ENCODE measurements at places on chromosomes 1 and 21.

DNA sequence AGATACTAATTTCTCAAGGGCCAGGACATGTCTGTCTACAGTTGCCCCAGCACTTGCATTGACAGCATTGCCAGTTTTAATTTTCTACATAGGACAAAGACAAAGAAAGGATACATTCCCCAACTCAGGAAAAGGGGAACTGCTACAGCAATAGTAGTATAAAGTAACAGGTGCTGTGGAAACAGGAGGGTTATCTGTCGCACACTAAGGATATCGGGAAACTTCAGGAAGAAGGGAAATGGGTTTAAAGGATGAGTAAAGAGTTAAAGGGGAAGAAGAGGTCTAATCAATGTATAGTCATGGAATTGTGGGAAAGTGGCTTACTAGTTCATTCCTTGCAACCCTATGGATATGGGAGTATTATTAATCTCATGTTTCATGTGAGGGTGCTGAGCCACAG lies 16.2 kb downstream of the SYNC start:
- no peak overlapping the region for H3K4me3 ChIP-seq
- H3K36me3 ChIP-seq: peaks cover 52% of the 10 kb centered on the region
- H3K27me3 ChIP-seq: no peaks in the 10 kb centered on the region

DNA sequence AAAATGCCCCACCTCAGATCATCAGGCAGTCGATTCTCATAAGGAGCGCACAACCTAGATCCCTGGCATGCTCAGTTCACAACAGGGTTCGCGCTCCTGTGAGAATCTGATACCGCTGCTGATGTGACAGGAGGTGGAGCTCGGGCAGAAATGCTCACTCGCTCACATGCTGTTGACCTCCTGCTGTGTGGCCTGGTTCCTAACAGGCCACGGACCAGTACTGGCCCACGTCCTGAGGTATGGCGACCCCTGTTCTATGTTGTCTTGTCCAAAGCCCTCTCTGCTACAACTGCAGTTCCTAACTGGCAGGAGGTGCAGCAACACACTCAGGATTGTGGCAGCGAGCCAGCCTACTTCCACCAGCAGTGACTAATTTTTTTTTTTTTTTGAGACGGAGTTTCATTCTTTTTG lies 70.6 kb downstream of the CLSTN1 start:
- H3K36me3 ChIP-seq: peaks cover 26% of the 10 kb centered on the region
- no peak overlapping the region for H3K27ac ChIP-seq
- no peak for DNase-seq
- no peaks in the 10 kb centered on the region for H3K27me3 ChIP-seq
- no peaks in the 10 kb centered on the region for H3K4me1 ChIP-seq
- no peak overlapping the region for H3K4me3 ChIP-seq

- no peaks in the 10 kb centered on the region for H3K36me3 ChIP-seq
- no peak overlapping the region for H3K27ac ChIP-seq
Measured at GRCh38 chr1:17944646-17945045, 163.0 kb upstream of the IGSF21 start.

GRCh38 chr1:184649451-184649888 lies 105.2 kb downstream of the EDEM3 start:
- H3K4me1 ChIP-seq: no peaks in the 10 kb centered on the region
- no peaks in the 10 kb centered on the region for H3K36me3 ChIP-seq
- H3K4me3 ChIP-seq: no peak overlapping the region
- no peak overlapping the region for H3K27ac ChIP-seq
- DNase-seq: no peak

DNA sequence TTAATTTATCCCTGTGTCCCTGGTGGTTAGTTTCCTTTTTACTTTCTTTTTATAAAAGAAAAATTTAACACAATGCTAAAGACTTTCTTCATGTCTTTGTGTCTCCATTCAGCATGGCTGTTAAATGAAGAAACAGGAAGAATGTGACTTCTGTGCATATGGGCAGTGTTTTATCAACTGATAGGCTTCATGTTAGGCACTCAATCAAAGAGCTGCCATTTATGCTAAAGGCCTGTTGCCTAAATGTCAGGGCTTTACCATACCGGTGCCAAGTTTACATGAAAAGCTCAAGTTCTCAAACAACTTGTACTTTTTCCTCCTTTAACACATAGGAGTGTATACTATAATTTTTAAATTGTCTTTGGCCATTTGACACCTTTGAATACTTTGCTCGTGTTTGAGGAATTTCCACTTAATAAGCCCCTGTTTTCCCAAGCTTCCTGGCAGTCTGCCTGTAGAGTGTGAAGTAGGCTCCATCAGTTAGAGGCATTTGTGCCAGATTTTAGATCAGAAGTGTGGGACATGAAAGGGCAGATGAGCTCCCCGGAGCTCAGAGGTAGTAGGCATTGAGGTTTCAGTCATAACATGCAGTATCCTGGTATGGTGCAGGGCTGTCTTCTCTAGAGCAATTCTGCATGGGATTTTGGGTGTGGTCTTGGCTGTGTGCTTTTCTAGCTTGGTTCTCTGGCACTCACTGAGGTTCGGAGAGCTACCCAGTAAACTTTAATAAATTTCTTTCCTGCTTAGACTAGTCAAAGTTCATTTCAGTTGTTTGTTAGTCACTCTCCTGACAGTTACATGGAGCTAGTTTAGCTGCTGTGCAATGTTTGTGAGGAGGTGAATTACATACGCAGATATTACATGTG lies 119.0 kb downstream of the LEPR start:
- DNase-seq: no peak
- no peaks in the 10 kb centered on the region for H3K27me3 ChIP-seq
- no peaks in the 10 kb centered on the region for H3K4me1 ChIP-seq
- no peaks in the 10 kb centered on the region for H3K36me3 ChIP-seq
- no peak overlapping the region for H3K4me3 ChIP-seq
- no peak overlapping the region for H3K27ac ChIP-seq

DNA sequence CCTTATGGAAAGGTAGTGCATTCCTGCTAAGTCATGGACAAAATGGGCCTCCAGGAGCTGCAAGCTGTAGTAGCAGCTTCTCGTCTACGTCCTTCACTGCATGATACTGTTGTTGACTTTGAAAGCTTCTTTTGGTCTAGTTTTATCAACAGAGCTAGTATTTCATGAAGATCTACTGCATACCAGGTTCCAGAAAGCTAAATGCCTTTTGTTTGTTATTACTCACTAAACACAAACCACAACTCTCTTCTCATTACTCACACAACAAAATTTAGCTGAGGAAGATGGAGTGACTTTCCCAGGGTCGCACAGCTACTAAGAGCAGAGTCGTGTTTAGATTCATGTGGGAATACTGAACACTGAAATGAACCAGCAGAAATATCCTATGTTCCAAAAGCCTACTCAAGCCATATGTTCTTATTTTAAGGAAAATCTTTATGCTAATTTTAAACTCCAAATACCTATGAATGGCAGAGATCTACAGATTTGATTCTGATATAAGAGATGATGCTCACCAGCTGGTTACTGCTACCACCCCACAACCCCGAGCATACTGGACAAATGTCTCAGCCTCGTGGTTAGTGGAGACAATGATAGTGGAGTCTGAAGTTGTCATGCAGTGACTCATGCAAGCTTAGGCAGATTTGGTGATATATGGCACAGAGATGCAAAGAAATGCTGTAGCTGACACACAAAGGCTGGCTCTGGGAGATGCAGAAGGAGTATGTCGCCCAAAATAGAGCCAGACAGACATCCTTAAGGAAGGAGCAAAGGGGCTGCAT lies 20.6 kb downstream of the PGBD2 start:
- no peaks in the 10 kb centered on the region for H3K4me1 ChIP-seq
- no peaks in the 10 kb centered on the region for H3K27me3 ChIP-seq
- H3K4me3 ChIP-seq: no peak overlapping the region
- DNase-seq: no peak

GRCh38 chr1:43312663-43313515 lies 12.1 kb downstream of the TIE1 start:
- H3K4me1 ChIP-seq: no peaks in the 10 kb centered on the region
- no peak overlapping the region for H3K4me3 ChIP-seq
- no peaks in the 10 kb centered on the region for H3K36me3 ChIP-seq
- H3K27ac ChIP-seq: no peak overlapping the region
- no peak for DNase-seq

GRCh38 chr1:30399026-30399425 lies 324.4 kb downstream of the MATN1 start:
- H3K4me3 ChIP-seq: no peak overlapping the region
- no peaks in the 10 kb centered on the region for H3K27me3 ChIP-seq
- H3K4me1 ChIP-seq: no peaks in the 10 kb centered on the region

Data from H1 (cell line).